ENCODE measurements at places on chromosomes 6 and 20.
A peak's percentile ranks its signal among the peaks of the same experiment; 100 is the strongest.

DNA sequence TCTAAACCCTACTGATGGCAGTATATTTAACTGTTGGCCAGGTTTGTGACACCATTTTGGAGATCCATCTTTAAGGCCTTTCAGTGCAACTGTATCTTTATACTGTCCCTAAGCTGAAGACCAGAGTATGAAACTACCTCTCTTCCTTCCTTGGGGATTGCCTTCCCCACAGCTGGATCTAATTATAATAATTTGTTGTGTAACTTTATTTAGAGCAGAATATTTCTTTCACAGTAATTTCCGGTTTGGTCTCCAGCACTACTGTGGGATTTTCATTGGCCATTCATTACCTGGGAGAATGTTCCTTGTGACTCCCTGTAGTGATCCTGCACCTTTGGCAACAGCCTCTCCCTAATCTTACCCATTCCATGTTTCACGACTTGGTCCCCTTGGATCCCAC, 75.2 kb downstream of the AKAP7 start:
- DNase-seq, result no peak

DNA sequence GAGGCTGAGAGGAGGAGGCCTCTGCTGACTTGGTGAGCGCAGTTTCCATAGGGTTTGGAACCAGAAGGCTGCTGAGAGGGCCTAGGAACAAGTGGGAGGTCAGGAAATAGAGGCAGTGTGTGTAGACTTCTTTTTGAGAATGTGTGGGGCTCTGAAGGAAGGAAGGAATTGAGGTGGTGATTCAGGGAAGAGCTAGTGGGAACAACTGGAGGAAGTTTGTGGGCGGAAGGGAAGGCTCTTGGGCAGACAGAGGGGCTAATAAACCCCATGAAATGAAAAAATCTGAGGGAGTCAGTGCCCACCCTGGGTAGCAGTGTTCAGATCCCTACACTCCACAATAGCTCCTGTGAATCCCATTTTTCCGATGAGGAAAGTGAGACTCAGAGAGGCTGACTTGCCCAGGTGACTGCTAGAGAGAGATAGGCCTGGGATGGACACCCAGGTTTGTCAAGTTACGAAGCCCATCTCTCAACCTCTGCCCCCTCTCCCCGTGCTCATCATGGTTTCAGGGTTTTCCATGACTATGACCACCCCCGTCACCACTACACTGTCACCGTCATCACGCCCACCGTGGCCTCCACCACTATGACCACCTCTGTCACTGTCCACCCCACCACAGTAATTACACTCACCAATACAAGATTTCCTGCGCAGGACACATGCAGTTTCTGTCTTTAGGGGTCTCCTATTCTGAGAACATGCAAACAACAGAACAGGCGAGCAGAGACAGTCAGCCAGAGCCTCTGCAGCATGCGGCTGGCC, 106.4 kb downstream of the MRPL14 start:
- no peak for DNase-seq

DNA sequence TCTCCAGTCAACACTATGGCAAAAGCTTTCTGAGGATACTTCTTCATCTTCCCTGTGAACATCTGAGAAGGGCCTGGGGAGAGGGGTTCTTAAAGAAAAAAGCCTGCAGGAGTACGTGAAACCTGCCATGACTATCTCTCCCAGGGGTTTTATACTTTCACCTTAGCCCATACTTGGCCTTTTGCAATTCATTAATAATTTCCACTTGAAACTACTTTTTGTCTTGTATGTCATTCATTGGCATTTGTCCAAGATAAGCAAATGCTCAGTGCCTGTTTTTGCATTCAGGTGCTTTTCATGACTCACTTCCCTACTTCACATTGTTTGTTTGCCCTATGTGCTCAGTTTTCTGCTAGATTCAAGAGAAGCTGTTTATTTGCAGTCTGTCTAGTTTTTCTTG, 580.3 kb upstream of the GJE1 start:
- DNase-seq, result no peak

DNA sequence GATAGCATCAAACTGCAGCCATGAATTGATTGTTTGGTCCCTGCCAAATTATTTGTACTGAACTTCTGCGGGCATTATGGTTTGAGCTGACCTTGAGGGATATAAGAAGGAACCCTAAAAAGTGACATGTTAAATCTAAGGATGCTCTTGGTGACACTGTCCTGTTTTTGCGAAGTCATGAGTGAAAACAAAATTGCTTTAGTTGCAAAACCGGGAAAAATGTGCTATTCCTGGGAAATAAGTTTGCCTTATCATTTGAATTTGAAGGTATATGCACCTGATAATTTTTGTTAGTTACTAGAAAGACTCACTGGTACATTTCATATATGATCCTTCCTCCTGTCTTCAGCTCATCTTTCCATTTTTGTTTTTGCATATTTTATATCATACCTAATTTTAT, 7.8 kb downstream of the KIAA0408 start:
- no peak for DNase-seq

DNA sequence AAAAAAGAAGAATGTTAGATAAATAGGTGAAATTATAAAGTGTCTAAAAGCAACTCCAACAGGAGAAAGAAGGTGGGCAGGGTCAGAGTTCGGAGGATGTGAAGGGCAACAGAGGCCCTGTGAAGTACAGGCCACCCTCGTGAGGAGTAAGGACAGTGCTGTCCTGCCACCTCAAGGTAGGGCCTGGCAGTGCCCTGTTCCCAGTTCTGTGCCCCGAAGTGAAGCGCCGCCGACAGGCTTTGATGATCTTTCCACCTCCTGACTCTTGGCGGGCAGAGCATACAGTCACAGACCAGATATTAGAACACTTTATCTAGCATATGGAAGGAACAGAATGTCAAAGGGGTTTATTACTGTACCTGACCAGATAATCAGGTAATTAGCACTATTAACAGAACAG, 75.8 kb downstream of the GJA10 start:
- DNase-seq, result no peak

DNA sequence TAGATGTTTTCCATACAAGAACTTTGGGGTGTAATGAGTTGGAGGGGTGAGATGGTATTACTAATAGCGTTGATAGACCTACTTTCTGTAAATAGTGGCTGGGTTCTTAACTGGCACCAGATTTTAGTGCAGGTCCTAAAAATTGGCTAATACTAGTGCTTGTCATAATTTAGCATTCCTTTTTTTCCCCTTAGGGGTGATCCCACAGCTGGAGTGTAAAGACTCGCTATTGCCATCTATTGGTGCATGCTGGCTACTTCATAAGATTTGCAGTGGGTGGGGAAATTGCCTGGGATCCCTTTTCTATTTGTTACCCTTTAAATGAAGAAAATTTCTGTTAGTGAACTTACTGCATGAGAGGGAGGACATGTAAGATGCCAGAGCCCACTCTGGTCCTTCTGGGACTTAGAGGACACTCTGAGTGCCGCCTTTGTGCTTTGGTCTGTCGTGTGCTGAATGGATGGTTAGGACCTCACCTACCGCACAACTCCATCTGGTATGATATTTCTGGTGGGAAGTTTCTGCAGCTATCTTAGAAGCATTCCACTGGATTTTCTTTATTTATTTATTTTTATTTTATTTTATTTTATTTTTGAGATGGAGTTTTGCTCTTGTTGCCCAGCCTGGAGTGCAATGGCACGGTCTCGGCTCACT, 195.5 kb downstream of the JARID2 start:
- no peak for DNase-seq

- no peak for DNase-seq
Observed at GRCh38 chr6:116144605-116145004, 18.7 kb upstream of the COL10A1 start.

DNA sequence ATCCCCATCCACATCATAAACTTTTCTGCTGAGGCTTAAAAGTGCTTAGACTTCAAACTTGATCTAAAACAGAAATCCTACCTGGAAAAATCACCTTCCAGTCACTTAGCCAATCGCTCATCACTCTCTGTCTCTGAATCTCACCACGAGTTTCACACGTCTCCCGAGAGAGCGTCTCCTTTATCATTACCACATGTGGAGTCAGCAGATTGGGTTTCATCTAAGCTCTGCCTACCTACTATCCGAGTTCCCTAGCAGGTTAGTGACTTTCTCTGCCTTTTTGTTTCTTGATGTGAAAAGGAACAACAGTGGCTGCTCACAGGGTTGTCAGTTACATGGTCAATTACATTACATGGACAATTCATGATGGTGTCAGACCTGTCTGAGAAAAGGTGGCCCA, 286.2 kb downstream of the ESR1 start:
- no peak for DNase-seq

- no peak for DNase-seq
Observed at GRCh38 chr20:7828437-7828836, 111.8 kb downstream of the HAO1 start.

DNA sequence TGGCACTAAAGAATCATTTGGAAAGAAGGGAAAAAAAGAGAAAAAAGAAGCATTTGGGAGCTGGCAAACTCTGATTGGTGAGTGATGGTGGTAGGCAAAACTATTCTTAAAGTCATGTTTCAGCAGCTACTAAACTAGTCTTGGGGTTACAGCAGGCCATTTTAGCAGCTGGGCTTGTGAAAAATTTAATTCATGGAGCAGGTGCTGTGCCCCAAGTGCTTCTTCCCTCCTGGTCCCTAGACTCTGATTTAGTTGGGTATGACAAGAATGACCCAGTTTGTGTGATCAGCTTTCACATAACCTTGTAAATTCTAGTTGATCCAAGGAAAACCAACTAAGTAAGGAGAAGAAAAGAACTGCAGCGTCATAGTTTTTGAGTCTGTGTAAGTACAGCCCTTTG, 1.1 kb upstream of the ASIP start:
- DNase-seq, result no peak

GRCh38 chr6:112279031-112279935, 24.9 kb upstream of the LAMA4 start:
- DNase-seq, result no peak

DNA sequence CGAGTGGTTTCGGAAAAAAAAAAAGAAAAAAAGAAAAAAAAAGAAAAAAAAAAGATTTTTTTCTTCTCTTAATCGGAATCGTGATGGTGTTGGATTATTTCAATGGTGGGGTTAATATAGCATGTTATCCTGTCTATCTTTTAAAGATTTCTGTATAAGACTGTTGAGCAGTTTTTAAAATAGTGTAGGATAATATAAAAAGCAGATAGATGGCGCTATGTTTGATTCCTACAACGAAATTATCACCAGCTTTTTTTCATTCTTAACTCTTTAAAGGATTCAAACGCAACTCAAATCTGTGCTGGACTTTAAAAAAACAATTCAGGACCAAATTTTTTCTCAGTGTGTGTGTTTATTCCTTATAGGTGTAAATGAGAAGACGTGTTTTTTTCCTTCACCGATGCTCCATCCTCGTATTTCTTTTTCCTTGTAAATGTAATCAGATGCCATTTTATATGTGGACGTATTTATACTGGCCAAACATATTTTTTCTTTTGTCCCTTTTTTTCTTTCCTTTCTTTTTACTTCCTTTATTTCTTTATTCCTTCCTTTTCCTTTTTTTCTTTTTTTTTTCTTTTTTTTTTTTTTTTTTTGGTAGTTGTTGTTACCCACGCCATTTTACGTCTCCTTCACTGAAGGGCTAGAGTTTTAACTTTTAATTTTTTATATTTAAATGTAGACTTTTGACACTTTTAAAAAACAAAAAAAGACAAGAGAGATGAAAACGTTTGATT, 3.6 kb downstream of the SOX4 start:
- no peak for DNase-seq

DNA sequence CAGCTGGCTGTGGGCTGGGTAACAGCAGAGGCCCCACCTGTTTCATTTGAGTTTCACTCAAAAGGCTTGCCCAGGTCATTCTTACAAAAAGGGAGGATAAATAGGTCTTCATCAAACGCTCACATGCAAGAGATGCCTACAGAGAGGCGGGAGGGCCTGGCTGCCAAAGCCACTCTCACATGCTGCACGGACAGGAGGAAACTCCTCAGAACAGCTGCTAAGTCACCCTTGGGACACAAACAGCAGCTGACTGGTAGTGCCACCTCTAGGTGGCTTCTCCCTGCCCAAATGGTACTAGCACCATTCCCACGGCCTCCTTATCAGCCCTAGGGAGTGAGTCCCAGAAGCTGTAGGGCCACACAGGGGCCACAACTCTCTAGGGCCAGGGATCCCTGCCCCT, 23.8 kb downstream of the SLC22A23 start:
- DNase-seq, result no peak

- DNase-seq, result no peak
Observed at GRCh38 chr6:145929037-145929633, 35.0 kb downstream of the SHPRH start.

GRCh38 chr6:39082310-39082709, 32.7 kb downstream of the SAYSD1 start:
- DNase-seq, result no peak

- peak; percentile 14 for DNase-seq
Observed at GRCh38 chr6:71012866-71013469, 56.1 kb upstream of the B3GAT2 start.

DNA sequence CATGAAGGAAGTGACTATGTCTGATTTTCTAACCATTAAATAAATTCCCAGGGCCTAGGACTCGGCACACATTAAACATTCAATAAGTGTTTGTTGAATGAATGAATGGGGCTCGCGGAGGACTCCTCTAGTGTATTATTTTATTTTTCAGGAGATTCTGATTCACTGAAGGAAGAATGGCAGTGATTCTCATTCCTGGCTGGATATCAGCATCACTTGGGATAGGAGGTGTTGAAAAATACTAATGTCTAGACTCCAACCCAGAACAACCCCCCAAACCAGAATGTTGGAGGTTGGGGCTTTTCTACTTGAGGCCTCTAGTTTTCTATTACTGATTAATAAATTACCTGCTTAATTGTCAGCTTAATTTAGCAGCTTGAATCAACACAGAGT, 195.4 kb downstream of the BTBD3 start:
- DNase-seq, result no peak

DNA sequence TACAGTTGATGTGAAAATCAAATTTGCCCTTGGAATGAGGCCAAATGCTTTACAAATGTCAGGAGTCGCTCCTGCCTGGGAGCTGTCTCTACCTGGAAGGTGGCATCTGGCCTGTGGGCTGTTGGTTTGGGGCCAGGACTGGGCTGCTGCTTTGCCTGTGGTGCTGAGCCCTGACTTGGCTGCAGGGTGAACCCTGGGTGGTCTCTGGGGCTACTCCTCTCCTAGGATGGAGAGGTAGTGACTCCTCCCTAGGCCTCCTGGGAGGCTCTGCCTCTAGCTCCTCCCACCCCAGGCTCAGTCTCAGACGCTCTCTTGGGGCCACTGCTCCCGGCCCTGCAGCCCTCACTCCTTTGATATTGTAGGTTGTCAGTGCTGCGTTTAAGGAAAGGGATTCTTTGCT, 47.5 kb downstream of the EFCAB8 start:
- DNase-seq, result no peak

GRCh38 chr6:113202852-113203714, 654.1 kb upstream of the MARCKS start:
- no peak for DNase-seq

GRCh38 chr6:67916399-67916798, 718.7 kb upstream of the ADGRB3 start:
- no peak for DNase-seq

GRCh38 chr20:58019027-58019849, 209.2 kb downstream of the ANKRD60 start:
- no peak for DNase-seq

DNA sequence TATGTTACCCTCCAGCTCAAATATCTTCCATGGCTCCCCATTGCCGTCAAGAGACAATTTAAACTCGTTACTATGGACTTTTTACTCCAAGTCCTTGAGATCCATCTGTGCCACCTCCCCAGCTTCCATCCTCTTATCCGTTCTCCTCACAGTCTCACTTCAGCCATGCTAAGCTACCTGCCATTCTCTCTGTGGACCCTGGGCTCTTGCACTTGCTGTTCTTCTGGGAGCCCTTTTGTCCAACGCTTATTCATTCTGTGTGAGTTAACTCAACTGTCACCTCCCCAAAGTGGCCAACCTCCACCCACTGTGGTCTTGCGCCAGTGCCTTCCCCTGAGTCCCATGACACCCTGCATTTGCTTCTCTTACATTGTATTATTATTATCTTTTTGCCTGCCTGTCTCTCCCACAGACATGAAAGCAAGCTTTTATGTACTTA, 132.4 kb downstream of the BCAS1 start:
- no peak for DNase-seq
